ENCODE measurements at places on chromosomes 7 and 10.

DNA sequence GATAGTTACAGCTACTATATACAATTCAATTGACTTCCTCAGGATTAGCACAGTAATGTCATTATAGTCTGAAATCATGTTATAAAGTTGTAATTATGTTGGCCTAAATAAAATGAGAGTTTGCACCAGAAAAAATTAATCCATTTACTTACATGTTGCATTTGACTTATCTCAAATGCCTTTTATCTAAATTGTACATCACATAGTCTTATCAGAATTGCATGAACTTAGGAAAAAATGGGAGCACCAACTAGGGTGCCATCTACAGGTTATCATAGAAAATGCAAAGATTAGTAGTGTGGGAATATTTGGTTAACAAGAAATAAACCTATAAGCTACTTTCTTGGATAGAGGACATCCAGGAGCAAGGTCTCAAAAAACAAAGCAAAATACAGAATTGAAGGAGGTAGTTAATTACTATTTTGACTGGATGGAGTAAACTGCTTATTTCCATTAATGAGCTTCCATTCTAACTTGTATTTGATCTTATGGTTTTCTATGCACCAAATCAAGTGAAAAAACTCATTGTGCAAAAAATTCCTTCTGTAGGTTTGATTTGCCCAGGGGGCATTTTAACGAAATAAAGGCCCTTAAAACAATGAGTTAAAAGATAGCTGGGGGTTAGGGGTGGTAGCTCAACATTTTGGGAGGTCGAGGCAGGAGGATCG is 60.0 kb upstream of the ORC5 start:
- DNase-seq: no peak

- no peak for DNase-seq
Measured at GRCh38 chr7:92754919-92755581, 81.3 kb downstream of the CDK6 start.

DNA sequence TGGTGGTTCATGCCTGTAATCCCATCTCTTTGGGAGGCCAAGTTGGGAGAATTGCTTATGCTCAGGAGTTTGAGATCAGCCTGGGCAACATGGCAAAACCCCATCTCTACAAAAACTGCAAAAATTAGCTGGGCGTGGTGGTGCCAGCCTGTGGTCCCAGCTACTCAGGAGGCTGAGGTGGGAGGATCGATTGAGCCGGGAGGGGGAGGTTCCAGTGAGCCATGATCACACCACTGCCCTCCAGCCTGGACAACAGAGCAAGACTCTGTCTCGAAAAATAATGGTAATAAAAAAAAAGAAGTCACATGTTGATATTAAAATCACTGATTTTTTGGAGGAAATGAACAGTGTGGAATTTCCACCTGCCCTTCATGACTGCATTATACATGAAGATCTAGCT is 15.8 kb downstream of the PHYH start:
- DNase-seq: no peak

DNA sequence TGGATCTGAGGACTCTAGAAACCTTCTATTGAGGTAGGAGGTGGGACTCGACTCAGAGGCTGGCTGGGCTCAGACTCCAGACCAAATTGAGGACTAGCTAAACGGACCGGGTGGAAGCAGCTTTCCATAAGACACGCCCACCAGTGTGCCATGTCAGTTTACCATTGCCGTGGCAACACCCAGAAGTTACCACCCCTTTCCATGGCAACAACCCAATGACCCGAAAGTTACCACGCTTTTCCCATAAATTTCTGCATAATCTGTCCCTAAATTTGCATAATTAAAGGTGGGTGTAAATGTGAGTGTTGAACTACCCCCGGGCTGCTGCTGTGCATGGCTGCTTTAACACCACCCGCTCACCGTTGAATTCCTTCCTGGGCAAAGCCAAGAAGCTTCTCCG is 58.9 kb downstream of the MICALL2 start:
- DNase-seq: no peak

DNA sequence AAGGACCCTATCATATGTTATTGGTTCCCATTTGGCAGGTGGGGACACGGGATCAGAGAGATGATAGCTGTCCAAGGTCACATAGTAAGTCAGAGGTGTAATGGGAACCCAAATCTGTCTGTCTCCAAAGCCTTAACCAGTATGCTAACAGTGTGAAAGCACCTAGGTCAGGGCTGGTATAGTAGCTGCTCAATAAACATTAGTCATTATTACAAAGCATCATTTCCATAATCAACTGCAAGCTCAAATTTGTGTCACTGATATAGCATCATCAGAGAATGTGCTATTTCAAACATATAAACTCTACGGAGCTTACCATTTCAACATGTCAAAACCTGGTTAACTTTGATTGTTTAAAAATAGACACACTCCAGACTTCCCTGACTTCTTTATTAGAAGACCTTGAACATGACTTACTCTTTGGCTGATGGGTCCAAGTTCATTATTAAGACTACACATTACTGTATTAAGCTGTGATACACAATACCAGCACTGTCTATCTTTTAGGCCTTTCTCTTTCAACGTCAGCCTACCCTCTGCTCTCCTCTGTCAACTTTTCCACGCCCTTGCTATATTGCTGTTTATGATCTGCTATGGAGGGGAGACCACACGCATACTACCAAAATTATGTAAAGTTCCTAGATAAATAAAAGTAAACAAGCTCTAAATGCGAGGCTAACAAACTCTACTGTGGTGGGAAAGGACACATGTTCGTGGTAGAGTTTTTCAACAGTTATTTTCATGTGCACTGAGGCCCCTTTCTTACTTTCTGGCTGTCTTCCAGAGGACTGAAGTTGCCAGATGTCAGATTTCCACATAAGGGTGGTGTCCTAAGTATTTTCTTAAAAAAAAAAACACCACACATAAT is 33.6 kb downstream of the DNMBP start:
- no peak for DNase-seq

GRCh38 chr10:133614830-133615580 is 11.6 kb downstream of the FRG2B start:
- DNase-seq: no peak

- no peak for DNase-seq
Measured at GRCh38 chr7:2523941-2524807, 4.6 kb downstream of the LFNG start.

DNA sequence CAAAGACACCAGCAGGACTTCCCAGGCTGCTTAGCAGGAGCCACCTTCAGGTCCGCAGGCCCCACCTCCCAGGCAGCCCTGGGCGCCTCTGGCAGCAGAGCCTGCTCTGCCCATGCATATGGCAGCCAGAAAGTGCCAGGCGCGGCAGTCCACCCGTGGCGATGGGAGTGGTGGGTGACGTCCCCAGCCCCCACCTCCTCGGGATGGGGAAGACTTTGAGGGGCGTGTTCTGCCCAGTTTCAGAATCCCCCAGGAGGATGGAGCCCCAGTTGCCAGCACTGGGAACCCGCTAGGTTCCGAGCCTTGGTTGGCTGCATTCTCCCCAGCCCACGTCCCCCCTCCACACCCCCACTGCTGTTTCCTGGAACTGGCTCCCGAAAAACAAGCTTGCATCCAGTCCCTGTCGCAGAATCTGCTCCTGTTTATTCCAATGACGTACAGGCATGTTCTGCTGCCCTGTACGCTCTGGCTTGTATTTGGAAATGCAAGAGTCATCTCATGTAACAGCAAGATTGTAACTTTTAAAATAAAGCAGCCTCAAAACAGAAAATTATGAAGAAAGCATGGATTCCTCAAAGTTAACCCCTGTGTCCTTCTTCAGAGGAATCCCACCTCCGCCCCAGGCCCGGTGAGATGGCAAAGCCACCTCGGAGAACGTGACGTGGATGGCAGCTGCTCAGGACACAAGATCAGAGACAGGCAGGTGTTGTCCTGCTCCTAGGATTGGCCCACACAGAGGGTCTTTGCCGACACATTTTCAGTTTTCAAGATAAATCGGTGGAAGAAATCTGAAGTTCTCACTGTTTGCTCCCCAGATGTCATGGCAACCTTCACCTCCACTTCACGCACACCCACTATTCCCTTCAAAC is 87.8 kb upstream of the PPP2R2D start:
- DNase-seq: no peak
